ENCODE measurements at places on chromosomes 5 and 9.

DNA sequence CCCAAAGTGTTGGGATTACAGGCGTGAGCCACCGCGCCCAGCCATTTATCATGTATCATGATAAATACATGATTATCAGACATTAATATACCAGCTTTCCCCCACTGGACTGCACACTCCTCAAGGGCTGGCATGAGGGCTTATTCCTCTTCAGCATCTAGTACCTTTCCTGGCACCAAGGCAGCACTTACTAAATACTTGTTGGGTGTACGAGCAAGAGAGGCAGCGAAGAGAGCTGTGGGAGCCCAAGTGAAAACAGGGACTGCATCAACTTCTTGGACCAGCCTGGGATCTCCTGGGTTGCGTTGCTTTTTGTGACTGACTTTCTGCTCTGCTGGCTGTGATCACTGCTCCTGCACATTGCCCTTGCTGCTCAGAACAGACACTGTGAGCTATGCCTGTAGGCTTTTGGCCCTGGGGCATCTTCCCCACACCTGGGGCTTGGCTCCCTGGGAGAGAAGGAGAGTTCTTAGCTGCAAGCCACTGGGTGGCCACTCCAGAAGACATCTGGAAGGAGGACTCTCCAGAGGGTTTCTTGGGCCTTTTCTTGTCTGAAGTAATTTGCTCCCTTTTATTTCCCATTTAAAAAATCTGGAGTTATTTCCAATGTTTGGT is 224.3 kb downstream of the NR3C1 start:
- DNase-seq = no peak

GRCh38 chr5:7418276-7418675 is 22.3 kb downstream of the ADCY2 start:
- no peak for DNase-seq

DNA sequence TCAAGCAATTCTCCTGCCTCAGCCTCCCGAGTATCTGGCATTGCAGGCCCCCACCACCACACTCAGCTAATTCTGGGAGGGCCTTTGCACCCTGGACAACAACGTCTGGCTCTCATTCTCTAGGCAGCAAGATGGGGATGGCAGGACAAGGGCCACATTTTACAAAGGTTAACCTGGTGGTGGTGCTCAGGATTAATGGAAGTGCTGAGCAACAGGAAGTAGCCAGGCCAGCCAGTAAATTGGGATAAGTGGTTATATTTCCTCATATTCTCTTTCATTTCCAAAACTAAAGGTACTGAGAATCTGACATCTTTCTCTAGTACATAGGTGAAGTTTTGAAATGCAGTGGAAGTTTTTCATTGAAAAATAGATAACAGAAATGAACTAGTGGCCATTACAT is 24.7 kb upstream of the ASPN start:
- no peak for DNase-seq

DNA sequence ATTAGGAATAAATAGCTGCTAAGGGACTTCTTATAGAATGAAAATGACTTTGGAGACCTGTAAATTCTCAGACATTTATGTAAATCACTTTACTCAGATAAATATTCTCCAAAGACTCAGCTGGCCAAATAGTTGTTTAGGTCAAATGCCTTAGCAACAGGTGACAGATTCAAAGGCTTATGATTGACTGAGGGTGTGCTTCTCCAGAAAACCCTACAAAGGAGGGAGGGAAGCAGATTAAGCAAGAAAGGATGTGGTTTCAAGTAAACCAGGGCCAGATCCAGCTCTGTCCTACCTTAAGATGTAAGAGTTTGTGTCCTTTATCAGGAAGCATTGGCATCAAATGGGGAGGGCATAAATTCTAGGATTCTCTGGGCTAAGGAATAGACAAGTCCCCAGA is 433.0 kb downstream of the TLE1 start:
- DNase-seq = no peak

- DNase-seq = no peak
Observed at GRCh38 chr5:77709993-77710685, 66.0 kb downstream of the TBCA start.

DNA sequence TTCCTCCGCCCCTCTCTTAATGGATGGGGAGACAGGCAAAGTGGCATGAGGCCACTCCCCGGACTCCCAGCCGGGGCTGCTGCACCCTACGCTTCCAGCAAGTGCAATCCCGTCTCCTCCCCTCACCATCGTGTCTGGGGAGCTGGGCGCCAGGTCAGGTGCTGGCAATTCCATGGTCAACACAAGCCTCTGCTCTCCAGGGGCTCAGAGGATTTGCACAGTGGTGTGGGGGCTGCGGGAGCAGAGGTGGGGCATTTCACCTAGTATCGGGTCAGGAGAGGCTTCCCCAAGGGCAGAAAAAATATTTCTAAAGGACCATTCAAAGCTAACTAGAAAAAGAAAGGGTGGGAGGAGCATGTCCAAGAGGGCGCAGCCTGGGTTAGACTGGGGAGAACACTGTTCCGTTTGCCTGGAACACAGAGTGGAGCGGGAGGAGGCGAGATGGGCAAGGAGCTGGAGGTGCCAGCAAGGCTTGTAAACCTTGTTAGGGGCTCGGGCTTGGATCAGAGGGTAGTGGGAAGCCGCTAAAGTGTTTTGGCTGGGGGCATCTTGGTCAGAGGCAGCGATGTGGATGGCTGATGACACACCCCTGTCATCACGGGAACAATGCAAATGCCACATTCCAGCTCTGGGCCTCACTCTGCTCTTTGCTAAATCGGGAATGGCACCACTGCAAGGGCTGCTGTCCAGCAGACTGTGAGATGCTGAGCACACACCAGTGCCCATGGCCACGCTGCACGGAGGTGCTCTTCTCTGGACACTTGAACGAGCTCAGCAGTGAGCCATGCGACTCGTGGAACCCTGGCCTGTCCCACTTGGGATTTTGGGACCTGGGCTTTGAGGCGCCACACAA is 191.7 kb downstream of the CDK5RAP2 start:
- no peak for DNase-seq

DNA sequence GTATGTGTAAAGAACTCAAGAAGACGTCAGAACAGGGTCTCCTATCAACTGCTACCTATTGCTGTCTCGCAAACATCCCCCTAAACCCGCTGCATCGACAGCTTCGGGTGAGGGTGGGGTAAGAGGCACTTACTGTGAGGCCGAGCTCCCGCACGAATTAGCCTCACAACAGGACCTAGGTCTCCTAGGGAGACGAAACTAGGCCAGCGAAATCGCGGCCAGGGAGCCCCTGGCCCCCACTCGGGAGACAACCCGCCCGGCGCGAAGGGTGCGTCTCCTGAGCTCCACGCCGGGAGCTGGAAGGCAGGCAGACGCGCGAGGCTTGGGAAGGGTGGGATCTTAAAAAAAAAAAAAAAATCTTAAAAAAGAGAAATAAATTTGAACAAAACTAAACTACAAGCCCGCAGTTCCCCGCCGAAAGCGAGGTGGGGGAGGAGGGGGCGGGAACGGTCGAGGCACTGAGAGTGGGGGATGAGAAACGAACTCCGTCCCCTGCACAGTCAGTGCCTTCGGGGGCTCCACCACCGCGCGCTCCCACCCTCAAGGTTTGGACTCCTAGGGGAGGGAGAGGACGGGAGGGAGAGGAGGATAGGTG is 33.0 kb upstream of the NFIB start:
- no peak for DNase-seq

- DNase-seq = peak; percentile 8
Observed at GRCh38 chr5:160054047-160054446, 45.1 kb downstream of the TTC1 start.

DNA sequence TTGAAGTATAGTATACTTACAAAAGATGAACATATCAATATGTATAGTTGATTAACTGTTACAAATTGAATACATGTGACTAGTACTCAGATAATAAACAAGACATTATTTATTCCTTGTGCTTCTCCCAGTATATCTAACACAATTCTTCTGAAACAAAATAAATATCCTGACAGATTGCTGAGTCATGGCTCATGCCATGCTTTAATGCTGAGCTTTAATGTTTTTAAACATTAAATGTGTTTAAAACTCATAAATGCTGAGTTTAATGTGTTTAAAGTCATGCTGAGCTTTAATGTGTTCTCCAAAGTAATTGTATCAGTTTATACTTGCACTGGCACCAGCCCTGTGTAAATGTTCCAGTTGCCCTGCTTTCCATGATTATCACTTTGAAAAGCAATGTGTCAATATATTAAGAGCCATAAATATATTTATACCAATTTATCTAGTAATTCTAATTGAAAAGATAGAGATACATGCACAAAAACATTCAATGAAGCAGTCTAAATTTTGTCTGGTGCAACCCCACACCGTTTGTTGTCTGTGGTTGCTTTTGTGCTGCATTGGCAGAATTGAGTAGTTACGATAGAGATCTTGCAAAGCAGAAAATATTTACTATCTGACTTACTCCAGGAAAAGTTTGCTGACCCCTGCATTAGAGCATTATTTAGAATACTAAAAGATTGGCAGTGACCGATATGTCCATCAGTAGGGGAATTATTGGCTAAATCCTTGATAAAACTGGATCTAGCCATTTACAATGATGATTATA is 15.7 kb downstream of the KIAA1958 start:
- no peak for DNase-seq

DNA sequence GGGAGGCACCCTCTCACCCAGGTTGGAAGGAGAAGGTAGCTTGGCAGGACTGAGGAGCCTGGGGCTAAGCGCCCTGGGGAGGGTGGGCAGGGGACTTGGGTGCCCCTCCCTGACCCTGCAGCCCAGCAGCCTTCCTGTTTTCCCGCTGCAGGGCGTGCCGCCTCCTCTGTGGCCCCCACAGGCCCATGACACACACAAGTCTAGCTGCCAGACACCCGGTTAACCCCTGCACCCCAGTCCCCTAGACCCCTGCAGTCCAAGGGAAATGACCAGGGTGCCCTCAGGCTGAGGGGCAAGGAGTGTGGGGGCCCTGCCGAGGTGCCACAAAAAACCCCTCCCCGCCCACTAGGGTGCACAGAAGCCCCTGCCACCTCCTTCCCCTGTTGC is 33.0 kb downstream of the GOLGA2 start:
- no peak for DNase-seq

- no peak for DNase-seq
Observed at GRCh38 chr5:87582149-87582548, 169.4 kb upstream of the CCNH start.

GRCh38 chr5:126234563-126235195 is 188.5 kb upstream of the GRAMD2B start:
- DNase-seq = no peak

- DNase-seq = no peak
Observed at GRCh38 chr5:176671890-176672747, 24.8 kb downstream of the TSPAN17 start.

DNA sequence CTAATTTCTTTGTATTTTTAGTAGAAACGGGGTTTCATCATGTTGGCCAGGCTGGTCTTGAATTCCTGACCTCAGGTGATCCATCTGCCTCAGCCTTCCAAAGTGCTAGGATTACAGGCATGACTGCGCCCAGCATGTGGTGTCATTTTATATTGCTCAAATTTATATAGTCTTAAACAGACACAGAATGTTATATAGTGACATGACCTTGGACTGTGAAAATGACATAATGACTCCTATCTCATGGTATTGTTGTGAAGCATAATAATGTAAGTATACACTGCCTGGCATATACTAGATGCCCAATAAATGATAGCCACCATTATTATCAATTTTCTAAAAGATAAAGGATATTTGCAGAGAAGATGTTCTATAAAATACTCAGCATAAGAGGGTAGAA is 177.2 kb upstream of the TBCA start:
- no peak for DNase-seq

DNA sequence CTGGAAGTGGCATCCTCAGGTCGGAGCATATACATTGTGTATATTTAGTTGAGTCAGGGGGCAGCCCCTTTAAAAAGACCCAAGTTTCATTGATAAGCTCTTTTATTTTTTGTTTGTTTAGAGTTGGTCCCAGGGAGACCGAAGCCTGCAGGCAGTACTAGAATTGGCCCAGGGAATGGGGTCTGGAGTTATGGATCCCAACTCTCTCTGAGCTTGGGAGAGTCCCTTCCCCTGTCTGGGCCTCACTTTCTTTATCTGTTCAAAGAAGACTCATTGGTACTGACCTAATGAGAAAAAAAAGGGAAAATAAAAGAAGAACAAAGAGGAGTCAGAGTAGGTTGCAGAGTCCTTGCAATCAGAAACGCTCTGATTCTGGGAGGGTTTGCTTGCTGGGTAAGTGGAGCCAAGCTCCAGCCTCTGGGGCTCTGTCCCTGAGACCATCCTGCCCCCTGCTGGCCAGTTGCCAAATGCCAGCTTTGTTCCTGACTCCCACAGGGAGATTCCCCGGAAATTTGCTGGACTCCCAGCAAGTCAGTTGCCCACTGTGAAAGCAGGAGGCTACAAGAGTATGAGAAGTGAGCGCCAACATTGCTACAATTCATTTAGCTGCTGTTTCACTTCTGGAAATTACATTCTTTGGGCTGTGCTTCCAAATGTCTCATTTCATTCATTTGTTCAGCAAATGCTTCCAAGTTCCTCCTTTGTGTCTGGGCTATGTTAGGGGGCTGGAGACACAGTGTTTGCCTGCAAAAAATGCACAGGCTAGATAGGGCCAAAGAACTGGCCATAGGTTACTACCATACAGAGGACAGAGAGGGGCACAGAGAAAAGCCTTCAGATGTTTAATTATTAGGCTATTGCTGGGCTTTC is 156.2 kb downstream of the MELK start:
- DNase-seq = peak; percentile 66

GRCh38 chr5:101364469-101364868 is 461.4 kb upstream of the ST8SIA4 start:
- DNase-seq = no peak

GRCh38 chr5:122435234-122435633 is 123.2 kb downstream of the SNCAIP start:
- DNase-seq = no peak

DNA sequence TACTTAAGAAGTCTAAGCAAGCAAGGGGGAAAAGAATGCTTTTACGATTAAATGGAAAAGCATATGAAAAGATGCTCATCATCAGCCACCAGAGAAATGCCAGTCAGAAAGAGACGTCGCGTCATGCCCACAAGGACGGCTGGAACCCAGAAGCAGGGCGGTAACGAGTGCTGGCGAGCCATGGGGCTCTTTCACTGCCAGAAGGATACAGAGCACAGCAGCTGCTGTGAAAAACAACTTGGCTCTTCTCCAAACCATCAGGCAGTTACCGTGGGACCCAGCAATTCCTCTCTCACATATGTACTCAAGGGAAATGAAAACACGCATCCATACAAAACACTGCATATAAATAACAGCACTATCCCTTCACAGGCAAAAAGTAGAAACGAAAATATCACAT is 95.5 kb downstream of the CAMSAP1 start:
- no peak for DNase-seq

DNA sequence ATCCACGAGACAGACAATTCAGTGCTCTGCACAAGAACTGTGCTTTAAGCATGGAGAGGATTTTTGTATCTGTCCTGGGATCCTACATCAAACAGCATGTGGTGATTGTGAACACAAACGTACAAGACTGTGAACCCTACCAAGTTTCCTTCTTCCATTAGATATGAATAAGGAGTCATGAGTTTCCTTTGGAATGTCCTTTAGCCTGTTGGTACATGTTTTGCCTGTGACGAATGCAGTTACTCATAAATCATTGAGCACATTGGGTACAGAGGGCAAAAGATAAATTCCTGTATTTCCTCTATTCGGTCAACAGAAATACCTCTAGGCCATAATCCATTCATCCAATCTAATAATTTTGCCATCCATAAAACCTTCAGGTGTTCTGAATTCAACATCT is 61.5 kb downstream of the FXN start:
- no peak for DNase-seq

Data from AG04450 (cell line).